ENCODE measurements at places on chromosomes 12 and 14. TPM values are rescaled to one million over a fixed set of nuclear protein-coding genes. Genes with fewer than 3 reads are reported as not detected.

LTBP2 gene
- 6.6 TPM for total RNA-seq

STAC3 gene
- total RNA-seq: 0.26 TPM

LTBR gene
- 60.6 TPM for total RNA-seq

DNA sequence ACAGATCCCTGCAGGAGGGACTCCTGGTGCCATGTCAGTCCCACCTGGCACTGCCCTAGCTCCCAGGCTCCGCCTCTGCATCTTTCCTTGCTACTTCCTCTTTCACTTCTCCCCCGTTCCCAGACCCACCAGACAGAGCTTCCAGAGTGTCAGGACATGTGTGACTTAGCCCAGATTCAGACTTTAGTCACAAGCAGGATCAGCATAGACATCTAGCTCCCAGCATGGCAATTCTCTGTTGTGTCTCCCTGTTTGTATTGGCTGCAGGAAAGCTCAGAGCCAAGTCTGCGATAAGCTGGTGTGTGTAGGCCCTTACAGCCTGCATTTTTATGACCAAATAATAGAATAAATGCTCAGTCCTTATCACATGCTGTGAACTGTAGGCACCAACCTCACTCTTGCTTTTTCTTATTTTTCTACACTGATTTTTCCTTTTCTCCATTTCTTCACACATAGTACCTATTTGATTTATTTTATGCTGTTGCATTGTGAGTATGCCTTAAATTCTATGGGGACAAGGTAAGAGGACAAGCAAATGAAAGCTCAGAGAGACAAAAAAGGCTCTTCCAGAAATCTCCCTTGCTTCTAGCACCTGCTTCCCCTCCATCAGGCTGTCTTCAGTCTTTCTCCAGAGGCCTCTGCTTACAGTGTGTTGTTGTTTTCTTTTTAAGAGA lies 5.9 kb downstream of the DHRS2 start:
- no peak for DNase-seq

GRCh38 chr12:107845980-107846659 lies 71.6 kb downstream of the ASCL4 start:
- DNase-seq: peak; percentile 65

DNA sequence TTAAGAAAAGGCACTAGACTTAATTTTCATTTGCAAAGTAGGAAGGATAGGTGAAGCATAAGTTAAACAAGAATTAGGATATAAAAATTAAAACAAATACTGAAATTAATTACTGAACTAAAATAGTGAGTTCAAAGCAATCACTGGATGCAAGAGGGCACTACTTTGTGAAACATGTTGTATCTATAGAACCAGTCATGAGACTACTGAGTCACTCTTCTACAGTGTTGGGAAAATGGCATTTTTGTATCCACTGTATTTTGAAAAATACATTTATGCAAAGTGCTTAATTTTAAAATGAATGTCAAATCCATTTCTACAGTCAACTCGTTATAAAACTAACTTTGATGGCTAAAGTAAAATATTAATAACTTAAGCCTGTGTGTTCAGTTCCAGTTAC lies 47.9 kb downstream of the SEL1L start:
- no peak for DNase-seq

DNA sequence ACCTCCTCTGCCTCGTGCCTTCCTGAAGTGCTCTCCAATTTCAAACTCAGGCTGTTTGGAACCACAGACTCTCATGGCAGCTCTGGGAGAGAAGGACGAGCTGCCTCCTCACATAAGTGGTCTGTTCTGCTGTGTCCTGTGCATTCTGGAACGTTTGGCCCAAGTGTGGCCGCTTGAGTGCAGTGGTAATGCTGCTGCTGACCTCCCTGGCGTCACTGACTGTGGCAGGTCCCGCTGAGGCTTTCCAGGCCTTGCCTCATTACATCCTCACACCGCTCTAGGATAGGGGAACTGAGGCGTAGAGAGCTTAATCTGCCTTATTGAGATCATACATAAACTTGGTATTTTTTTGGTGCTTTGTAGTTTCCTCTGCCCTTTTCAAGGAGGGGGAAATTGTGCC lies 14.2 kb downstream of the CCDC92 start:
- no peak for DNase-seq

DNA sequence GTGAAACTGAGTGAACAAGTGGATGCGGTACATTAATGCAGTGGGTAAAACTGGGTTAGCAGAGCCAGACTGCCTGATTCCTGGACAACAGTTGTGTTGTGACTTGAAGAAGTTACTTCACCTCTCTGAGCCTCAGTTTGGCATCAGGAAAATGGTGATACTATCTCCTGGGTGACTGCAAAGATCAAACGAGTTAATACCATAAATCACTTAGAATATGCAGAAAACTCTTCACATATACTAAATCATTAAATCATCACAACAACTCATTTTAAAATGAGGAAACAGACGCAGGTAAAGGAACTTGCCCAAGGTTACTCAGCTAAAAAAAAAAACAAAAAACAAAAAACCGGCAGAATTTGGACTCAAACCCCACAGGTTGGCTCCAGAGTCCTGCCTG lies 811 bp downstream of the MTERF2 start:
- no peak for DNase-seq

DNA sequence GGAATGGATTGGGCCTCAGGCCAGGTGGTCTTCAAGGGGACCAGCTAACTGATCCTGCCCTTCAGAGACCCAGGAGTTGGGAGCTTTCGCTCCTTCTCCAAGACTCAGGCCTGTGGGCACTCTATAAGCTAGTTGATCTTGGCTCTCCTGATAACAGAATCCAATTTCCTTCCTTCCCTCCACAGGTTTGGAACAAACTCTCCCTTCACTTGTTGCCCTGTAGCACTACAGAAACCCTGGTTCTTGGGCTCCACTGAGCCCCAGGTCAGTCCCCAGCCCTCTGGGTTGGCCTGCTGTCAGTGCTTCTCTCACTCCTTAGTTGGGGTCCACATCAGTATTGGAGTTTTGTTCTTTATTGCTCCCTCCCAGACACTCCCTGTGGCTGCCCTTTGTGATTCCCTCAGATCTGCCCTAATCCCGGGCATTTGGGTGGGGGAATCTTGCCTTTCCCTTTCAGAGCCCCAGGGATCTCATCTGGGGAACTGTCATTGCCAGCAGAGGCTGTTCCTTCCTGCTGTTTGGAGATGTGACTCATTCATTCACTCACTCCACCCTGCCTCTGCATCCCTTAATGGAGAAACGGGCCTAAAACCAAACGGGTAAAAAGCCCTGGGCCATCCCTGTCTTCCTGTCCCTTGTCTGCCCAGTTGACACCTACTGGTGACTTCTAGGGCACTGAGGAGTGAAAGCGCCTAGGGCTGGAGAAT lies 4.4 kb upstream of the GPD1 start:
- peak; percentile 48 for DNase-seq

DNA sequence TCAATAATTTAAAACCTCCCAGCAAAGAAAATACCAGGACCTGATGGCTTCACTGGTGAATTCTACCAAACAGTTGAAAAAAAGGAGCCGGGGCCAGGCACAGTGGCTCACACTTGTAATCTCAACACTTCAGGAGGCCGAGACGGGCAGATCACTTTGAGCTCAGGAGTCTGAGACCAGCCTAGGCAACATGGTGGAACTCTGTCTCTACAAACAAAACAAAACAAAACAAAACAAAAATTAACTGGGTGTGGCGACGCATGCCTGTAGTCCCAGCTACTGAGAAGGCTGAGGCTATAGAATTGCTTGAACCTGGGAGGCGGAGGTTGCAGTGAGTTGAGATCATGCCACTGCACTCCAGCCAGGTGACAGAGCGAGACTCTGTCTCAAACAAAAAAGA lies 13.7 kb upstream of the TROAP start:
- no peak for DNase-seq

- DNase-seq: no peak
Measured at GRCh38 chr12:57781244-57781643, 1.3 kb upstream of the TSFM start.

DNA sequence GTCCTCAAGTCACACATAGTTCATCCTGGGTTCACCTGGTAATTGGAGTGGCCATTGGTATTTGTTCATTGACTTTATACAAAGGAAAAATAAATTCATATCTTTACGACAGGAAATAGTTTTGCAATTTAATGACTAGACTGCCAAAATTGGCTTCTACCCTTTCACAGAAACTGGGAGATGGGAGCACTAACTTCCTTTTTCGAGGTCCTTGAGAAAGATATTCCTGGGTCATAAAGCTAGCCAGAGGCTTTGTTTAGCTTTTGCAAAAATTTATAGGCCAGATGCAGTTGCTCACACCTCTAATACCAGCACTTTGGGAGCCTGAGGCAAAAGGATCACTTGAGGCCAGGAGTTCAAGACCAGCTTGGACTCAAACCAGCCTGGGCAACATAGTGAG lies 10.2 kb upstream of the OR11G2 start:
- DNase-seq: no peak

DNA sequence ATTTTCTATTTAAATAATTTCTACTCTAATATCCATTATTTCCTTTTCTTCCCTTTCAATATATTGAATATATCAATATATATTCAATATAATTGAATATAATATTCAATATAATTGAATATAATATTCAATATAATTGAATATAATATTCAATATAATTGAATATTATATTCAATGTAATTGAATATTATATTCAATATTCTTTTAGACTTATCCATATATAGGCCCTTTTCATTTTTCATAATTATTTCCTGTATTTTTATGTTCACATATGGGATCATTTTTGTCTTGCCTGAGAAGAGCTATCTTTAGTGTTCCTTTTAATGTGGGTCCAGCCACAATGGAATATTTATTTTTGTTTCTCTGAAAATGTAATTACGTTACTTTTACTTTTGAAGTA lies 88.9 kb upstream of the ESRRB start:
- DNase-seq: no peak

- peak; percentile 56 for DNase-seq
Measured at GRCh38 chr12:9634177-9634803, 26.6 kb upstream of the KLRB1 start.

- DNase-seq: no peak
Measured at GRCh38 chr12:5840944-5841343, 104.1 kb downstream of the ANO2 start.

GRCh38 chr12:94597268-94597667 lies 53.1 kb downstream of the TMCC3 start:
- DNase-seq: peak; percentile 53

GRCh38 chr14:79186523-79186922 lies 1016.4 kb downstream of the NRXN3 start:
- DNase-seq: no peak

- DNase-seq: peak; percentile 28
Measured at GRCh38 chr12:55822228-55822627, 4.4 kb downstream of the ORMDL2 start.

- DNase-seq: no peak
Measured at GRCh38 chr12:108825201-108825950, 32.0 kb downstream of the SSH1 start.
